ENCODE measurements at places on chromosomes 11 and 22. TPM values are rescaled to one million over a fixed set of nuclear protein-coding genes. Genes with fewer than 3 reads are reported as not detected.

DNA sequence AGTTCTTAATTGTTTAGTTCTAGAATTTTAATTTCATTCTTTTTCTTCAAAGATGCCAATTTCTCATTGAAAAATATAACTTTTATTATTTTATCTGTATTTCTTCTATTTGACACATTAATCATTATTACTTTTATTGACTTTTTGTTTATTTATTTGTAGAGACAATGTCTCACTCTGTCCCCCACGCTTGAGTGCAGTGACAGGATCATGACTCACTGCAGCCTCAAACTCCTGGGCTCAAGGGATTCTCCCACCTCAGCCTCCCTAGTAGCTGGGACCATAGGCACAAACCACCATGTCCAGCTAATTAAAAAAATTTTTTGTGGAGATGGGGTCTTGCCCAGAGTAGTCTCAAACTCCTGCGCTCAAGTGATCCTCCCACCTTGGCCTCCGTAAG is 30.3 kb upstream of the FBLN1 start:
- DNase-seq, result no peak

DNA sequence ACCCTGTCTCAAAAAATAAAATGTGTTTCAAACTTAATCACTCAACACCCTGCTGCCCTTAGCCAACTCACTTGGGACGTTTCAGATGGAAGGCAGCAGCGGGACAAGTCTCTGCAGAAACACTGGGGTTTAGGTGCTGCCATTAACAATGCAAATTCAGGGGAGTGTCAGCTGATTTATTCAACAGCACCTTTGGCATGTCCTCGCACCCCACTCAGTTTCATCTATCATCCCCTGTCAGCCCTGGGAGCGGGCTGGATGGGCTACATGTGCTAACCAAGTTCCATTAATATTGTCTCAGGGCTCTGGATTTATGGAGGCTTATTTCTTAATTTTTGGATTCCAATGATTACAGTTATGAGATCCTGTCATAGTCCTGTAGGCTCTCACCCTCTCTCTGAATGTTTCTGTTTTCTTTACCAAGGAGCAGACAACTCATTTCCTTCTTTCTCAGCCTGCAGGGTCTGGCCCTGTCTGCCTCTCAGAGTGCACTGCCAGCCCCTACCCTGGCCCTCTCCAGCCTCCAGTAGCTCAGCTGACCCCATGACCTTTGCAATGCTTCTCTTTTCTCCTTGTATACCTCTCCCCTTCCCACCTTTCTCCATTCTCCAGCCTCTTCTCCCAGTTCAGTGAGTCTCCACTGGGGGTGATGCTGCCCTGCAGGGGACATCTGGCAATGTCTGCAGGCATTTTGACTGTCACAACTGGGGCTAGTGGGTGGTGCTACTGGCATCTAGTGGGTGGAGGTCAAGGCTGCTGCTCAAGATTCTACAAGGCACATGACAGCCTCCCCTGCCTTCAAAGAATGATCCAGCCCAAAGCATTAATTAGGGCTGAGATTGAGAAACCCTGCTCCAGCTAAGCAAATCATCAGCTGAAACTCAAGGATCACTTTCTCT is 79.0 kb downstream of the APIP start:
- DNase-seq, result no peak

DNA sequence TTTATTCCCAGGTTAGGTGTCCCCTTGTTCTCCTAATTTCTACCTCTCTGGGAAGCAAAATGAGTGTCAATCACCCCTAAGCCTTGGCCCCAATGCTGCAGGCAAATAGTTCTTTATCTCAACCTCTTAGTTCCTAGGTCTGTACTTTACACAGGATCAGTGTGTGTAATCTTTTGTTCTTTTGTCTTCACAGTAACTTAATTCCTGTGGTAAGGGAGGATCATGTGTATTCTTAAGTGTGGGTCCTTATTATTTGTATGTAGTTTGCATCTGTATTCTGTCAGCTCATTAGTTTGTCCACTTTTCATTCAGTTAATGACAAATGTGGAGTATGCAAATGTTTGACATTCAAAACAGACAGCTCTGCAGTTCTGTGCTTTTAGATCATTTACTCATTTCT is 166.7 kb downstream of the FAT3 start:
- no peak for DNase-seq

- no peak for DNase-seq
Observed at GRCh38 chr11:12389676-12390657, 12.6 kb downstream of the PARVA start.

GRCh38 chr11:5992604-5993251 is 5.9 kb upstream of the OR52L1 start:
- peak; percentile 29 for DNase-seq

- DNase-seq, result peak; percentile 81
Observed at GRCh38 chr22:32796865-32797573, 4.5 kb upstream of the TIMP3 start.

GRCh38 chr11:34632105-34632791 is 11.4 kb downstream of the EHF start:
- no peak for DNase-seq

- DNase-seq, result peak; percentile 85
Observed at GRCh38 chr11:111531687-111532364, 8.7 kb upstream of the LAYN start.

DNA sequence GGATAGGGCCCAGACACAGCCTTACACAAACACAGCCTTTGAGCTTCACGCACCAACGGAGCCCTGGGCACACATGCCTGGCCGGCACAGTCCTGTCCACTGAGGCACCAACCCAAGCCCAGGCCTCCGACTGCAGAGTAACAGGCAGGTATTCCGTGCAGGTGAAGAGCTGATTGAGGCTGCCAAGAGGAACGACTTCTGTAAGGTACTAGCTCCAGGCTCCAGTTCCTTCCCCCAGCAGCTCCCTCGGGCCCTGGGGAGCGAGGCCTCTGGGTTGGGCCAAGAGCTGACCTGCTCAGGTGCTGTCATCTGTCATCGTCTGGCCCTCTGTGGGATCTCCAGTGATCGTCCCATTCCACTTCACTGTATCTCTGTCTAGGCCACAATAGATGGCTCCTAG is 3.2 kb upstream of the MDK start:
- DNase-seq, result no peak

Gene CARD18
- total RNA-seq, result not detected

Gene KRTAP5-1
- not detected for total RNA-seq

DNA sequence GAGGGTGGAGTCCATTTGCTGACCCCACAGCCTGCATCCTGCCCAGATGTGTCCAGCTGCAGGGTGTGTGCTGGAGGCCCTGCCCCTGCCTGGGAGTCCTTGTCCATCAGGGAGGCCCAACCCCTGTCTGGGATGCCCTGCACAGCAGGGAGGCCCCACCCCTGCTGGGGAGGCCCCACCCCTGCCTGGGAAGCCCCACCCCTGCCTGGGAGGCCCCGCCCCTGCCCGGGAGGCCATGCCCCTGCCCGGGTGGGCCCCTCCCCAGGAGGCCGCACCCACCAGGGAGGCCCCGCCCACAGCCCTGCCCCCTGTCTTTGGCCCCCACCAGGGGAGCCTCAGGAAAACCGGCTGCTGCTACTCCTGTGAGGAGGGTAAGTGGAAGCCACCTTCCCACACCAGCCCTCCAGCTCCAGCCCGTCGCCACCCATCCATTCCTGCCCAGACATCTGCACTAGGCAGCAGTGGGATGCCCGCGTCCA is 37.2 kb downstream of the MUC5B start:
- DNase-seq, result no peak

Gene USH1C
- not detected for total RNA-seq

GRCh38 chr11:69381681-69382130 is 87.8 kb downstream of the MYEOV start:
- DNase-seq, result no peak

GRCh38 chr22:31561238-31561887 is 65.0 kb downstream of the SFI1 start:
- peak; percentile 79 for DNase-seq

GRCh38 chr22:42743501-42743991 is 22.9 kb upstream of the A4GALT start:
- DNase-seq, result peak; percentile 99

DNA sequence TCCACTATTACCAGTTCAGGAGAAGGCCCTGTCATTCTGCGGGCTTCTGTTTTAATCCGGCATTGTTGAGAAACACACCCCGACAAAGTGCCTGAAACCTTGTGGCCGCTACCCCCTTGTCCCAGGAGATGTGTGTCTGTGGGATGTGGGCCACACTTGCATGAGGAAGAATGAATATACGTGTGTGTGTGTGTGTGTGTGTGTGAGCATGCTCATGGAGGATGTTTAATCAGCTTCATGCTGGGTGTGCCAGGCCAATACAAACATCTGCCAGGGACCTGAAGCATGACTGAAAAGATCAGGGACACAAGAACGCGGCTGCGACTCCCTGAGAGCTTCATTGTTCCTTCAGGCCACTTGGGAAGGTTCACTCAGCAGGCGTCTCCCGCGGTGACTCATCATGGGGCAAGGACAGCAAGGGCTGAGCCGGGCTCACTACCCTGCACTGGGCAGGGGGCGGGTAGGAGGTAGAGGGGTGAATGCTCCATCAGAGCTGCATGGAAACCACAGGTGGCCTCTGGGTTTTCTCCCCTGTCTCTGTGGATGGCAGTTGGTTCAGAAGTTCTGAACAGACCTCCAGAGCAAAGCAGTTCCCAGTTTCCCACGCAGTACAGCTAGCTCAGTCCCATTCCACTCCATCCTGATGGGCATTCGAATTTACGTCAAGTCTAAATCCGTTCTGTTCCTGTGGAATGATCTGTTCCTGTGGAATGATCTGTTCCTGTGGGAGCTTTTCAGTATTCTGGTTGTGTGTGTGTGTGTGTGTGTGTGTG is 7.0 kb upstream of the MALAT1 start:
- peak; percentile 99 for DNase-seq

DNA sequence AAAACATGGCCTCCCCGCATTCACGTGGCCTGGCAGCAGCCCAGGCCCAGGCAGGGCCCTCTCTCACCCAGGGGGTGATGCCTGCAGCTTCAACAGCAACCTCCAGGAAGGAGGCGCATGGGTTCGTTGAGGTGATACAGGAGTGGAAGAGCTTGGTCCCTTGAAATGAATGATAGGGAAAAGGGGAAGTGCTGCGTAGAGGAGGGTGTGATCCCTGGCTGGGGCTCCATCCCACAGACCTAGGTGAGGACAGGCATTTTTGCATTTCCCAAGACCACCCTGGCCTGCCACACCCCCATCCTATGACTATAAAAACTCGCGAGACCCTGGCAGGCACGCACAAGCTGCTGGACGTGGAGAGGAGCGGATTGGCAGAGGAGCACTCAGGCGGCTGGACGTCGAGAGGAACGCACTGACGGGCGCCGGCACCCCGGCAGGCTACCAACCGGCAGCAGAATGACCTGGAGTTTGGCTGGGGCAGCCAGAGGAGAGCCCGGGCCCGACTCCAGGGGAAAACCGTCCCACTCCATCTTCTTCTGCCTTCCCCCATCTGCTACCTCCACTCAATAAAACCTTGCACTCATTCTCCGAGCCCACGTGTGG is 32.6 kb downstream of the RTN4R start:
- DNase-seq, result no peak

GRCh38 chr11:48237727-48238126 is 7.2 kb upstream of the OR4X2 start:
- no peak for DNase-seq

- no peak for DNase-seq
Observed at GRCh38 chr11:2761131-2762030, 61.6 kb upstream of the KCNQ1OT1 start.

GRCh38 chr22:35517769-35518530 is 22.7 kb upstream of the RASD2 start:
- peak; percentile 50 for DNase-seq

GRCh38 chr22:28002181-28002700 is 83.2 kb upstream of the PITPNB start:
- peak; percentile 7 for DNase-seq

Gene FADS1
- 74.1 TPM for total RNA-seq

- no peak for DNase-seq
Observed at GRCh38 chr22:19798891-19799293, 38.3 kb downstream of the TBX1 start.

- no peak for DNase-seq
Observed at GRCh38 chr11:14082338-14082737, 119.8 kb downstream of the SPON1 start.

DNA sequence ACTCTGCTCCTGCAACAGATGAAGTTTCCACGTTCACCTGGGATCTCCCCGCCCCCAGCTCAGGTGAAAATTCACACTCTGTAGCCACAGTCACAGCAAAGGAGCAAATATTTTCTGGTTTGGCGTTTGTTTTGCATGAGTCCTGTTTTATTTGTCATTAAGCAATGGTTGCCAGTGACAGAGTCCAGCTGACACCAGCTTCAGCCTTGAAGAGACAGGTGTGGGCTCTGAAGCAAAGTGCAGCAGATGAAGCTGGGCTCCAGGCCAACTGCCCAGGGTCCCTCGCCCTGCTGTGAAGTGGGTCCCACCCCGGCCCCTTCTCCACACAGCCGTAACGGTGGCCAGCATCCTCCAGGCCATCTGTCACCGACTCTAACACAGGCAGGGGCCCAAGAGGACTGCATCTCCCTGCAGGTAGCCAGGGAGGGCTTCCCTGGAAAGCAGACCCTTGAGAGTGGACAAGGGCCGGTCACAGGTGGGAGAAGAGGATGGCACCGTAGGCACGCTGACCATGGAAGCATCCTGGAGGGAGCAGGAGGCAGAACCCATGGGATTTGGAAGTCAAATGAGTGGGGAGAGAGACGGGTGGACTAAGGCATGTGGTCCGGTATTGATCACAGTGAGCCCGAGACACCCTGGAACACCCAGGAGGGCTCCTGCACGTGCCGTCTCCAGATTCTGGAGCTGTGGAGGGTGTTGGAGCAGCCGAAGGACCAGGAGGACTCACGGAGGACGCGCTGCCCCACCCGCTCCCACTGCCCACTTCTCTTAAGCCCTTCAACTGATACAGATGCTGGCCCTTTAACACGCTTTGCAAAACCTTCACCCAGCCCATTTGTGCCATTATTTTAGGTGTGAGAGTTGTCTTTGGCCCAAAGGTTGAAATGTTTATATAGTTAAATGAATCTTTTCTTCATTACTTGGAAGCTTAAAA is 294.5 kb downstream of the BRD1 start:
- no peak for DNase-seq

DNA sequence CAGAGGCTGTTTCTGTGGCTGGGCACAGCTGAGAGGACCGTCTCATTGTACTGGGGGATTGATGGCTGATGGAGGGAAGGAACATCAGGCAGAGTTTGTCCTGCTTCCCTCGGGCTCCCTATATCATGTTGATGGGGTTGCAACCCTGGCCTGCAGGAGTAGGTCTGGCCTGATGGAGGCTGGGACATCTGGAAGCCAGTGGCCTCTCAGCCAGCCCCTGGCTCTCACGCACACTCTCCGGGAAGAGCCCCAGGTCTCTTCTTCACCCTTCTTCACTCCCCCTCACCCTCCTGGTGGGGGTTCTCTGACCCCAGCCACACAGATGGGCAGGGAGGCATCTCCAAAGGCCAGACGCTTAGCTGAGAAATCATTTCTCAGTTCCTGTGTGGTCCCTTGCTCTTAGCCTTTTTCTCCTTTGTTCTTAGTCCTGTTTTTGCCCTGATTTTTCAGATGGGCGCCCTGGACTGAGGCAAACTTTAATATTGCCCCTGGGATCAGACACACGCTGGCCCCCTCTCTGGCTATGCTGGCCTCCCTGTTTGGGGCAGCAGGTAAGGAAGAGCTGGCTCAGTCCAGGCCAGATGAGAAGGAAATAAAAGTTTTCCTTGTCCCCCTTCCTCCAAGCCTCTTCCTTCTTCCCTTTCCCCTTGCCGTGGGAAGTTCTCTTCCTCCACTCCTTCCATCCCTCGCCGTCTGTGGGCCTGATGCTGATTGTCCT is 13.9 kb upstream of the ANO1 start:
- DNase-seq, result no peak

Gene PHLDB1
- 93.5 TPM for total RNA-seq

Data from fibroblast of the aortic adventitia (primary cell).